ENCODE measurements at places on chromosomes 4 and X.

DNA sequence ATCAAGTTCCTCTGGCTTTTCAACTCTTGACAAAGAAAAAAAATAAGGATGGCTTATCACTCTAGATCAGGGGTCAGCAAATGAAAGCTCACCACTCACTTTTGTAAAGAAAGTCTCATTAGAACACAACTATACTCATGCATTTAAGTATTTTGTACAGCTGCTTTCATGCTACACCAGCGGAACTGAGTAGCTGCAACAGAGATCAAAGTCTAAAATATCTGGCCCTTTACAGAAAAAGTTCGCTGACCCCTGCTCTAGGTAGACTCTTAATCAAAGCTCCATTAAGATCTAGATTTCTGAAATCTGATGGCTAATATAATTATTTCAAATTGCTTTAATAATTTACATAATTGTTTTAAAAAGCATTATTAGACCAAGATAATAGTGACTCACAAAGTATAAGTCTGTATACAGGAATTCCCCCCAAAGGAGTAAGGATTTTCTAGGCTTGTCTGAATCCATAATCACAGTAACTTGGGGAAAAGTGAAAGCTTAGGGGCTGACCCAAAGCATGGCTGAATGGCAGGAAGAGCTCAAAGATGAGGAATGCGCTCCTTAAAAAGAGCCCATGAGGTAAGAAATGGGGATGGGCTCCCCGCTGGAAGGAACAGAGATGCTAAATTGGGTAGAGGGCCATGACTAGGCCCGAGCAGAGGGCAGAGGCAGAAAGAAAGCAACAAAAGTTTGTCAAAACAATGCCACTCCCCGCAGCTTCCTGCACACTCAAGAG, 140.3 kb downstream of the SH3KBP1 start:
- no peak for DNase-seq

DNA sequence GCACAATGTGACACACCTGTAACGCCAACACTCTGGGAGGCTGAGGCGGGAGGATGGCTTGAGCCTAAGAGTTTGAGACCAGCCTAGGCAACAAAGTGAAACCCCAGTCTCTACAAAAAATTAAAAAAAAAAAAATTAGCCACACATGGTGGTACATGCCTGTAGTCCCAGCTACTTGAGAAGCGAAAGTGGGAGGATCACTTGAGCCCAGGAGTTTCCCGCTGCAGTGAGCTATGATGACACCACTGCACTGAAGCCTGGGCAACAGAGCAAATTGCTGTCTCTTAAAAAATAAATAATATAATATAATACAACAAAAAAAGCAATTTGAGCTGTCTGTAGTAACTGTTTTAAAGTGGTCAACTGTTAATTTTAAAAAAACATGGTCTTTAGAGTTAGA, 13.2 kb downstream of the SPOCK3 start:
- no peak for DNase-seq

GRCh38 chrX:148522006-148522405, 21.6 kb downstream of the AFF2 start:
- DNase-seq, result no peak

- DNase-seq, result no peak
Measured at GRCh38 chrX:153925387-153925738, 701 bp downstream of the ARHGAP4 start.

GRCh38 chrX:68440442-68440841, 7.1 kb upstream of the OPHN1 start:
- no peak for DNase-seq

DNA sequence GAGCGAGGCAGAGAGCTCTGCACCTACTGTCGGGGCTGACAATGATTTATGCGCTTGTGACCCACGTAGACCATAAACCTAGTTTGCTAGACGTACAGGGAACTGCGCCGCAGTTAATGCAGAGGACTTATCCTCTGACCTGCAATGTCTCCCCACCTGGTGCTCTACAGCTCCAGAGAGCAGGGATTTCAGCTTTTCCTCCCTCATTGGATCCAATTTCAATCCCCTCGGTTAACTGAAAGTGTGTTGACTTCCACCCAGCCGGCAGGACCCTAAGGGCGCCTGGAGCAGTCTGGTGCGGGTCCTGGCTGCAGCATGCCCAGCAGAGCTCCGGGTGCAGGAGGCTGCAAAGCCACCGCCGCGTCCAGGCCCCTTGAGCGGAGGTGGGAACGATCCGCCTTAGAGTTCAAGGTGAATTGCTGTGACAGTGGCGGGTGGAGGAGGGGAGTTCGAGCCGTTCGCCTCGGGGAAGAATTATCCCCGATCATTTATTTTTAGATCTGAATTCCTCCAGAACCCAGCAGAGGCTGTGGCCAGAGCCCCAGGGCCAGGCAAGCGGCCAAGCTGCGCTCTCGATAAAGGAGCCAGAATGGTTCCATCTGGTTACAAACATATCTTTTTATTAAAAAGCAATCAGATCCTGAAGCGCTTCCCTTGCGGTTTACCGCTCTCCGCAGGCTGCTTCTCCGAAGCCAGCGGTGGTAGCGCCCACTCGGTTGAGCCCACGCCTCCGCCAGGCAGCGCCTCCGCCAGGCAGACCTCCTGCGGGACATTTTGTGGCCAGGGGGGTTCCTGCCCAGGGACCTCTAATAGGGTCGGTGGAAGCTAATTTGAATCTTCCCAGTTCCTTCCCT, 66.0 kb downstream of the FBXO8 start:
- DNase-seq, result peak; percentile 57

DNA sequence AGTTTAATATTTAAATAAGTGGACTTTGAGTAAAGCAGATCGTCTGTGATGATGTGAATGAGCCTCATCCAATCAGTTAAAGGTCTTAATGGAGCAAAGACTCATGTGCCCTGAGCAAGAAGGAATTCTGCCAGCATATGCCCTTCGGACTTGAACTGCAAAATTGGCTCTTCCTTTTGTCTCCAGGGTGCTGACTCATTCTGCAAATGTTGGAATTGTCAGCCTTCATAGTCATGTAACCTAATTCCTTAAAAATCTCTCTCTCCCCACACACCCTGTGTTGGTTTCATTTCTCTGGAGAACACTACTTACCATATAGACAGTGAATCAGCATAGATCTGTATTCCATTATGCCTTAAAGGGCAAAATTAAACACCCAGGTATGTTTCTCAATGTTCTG, 609.8 kb upstream of the GALNTL6 start:
- DNase-seq, result peak; percentile 2

DNA sequence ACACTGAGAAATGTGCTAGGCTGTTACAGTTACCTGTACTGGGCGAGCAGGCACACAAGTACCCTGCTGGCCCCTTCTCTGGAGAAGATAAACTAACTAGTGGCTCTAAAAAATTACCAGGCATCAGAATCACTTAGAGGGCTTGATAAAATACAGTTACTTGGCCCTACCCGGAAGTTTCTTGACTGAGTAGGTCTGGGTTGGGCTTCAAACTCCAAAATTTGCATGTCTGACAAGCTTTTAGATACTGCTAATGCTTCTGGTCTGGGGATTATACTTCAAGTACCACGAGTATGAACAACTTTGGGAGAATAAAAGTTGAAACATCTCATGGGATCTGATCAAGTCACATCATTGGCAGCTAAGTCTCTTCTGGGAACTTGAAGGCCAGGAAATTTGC, 30.8 kb downstream of the CEP135 start:
- no peak for DNase-seq

GRCh38 chrX:148457279-148457678, 43.1 kb upstream of the AFF2 start:
- no peak for DNase-seq

- peak; percentile 69 for DNase-seq
Measured at GRCh38 chr4:128524311-128524710, 236.7 kb upstream of the PGRMC2 start.

- DNase-seq, result no peak
Measured at GRCh38 chrX:24294619-24295018, 19.2 kb downstream of the SUPT20HL2 start.

- no peak for DNase-seq
Measured at GRCh38 chr4:100979736-100980135, 367.6 kb downstream of the PPP3CA start.

DNA sequence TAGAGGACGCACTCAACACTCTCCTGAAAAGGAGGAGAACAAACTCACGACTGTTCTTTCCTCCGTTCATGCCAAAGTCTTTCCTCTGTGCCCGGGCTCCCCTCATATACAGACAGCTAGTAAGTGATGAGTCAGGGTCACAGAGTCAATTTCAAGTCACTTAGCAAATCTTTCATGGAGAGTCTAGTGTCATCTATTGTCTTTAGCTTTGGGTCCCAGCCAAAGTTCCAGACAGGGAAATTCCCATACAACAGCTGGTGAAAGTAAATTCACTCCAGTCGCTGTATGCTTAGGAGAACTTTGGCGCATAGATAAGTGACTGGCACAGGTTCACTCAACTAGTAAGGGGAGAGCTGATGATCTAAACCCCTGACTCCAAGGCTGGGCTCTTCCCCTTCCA, 226.5 kb downstream of the MID1 start:
- DNase-seq, result no peak

GRCh38 chr4:174435974-174436373, 86.3 kb downstream of the HPGD start:
- DNase-seq, result no peak

DNA sequence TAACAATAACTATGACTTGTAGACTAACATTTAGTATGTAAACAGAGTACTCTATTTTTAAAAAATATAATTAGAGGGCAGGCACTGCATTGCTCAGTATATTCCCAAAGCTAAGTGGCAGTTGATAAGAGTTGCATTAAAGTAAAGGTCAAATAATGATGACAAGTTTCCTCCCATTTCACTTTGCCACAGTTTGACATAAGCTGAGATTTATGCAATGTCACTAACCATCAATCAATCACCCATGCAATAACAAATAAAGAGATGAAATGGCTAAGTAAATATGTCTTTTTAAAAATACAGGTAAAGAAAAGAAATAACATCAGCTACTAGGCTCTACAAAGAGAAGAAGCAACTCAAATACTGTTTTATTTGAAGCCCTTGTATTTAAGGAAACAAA, 673.4 kb downstream of the PCDH18 start:
- no peak for DNase-seq

GRCh38 chr4:7218686-7219085, 26.3 kb downstream of the SORCS2 start:
- no peak for DNase-seq

DNA sequence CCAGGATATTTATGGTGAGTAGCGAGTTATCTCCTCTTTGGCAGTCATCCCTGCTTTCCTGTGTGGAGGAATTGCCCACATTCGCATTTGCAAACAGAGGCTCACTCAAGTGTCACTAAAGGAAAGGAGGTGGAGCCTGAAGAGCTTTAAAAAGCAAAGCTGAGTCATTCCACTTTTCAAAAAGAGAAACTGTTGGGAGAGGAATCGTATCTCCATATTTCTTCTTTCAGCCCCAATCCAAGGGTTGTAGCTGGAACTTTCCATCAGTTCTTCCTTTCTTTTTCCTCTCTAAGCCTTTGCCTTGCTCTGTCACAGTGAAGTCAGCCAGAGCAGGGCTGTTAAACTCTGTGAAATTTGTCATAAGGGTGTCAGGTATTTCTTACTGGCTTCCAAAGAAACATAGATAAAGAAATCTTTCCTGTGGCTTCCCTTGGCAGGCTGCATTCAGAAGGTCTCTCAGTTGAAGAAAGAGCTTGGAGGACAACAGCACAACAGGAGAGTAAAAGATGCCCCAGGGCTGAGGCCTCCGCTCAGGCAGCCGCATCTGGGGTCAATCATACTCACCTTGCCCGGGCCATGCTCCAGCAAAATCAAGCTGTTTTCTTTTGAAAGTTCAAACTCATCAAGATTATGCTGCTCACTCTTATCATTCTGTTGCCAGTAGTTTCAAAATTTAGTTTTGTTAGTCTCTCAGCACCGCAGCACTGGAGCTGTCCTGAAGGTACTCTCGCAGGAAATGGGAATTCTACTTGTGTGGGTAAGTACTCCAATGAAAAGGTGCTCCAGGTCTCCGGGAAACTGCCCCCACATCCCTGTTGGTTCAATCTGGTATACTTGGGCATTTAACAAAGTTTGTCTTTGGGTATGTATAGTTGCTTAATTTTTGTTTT, at the start of gene EGF:
Gene EGF, plus strand, starts transcription at position 178 of the 890 bp plus-strand sequence. Its CDS starts 453 bp downstream, at position 631.
- DNase-seq, result peak; percentile 12

DNA sequence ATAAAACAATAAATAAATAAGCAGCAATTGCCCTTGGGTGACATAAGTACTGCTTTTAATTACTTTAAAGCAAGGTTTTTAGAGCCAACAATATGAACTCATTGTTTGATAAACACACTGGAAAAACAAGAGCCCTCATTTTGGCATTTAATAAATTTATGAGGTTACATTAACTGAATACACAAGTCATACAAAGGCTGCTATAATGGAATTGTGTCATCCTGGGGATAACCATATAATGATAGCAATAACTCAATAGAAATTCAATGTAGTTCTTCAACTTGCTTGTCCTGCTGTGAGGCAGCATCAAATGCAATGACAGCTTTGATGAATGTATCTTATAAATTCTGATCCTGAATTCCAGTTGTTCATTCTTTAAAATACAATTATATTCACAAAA, 1512.5 kb downstream of the STIM2 start:
- DNase-seq, result no peak

DNA sequence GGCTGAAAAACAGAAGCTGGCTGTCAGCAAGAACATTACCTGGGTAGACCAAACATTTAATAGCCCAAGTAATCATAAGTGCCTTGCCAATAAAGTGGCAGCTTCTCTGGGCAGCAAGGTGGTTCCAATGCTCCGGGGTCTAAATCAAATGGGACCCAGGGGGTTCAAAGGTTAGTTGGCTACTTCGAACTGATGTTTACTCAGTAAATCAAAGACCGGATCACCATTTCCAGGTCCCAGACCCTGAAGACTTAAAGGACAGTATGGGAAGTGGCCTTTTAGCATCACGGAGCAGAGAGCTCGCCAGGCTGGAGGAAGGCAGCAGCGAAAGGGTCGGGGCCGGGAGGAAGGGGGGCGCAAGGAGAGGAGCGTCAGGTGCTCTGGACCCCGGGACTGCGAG, 1.0 kb downstream of the SH3KBP1 start:
- DNase-seq, result no peak

GRCh38 chr4:63757929-63758328, 651.3 kb downstream of the TECRL start:
- no peak for DNase-seq

DNA sequence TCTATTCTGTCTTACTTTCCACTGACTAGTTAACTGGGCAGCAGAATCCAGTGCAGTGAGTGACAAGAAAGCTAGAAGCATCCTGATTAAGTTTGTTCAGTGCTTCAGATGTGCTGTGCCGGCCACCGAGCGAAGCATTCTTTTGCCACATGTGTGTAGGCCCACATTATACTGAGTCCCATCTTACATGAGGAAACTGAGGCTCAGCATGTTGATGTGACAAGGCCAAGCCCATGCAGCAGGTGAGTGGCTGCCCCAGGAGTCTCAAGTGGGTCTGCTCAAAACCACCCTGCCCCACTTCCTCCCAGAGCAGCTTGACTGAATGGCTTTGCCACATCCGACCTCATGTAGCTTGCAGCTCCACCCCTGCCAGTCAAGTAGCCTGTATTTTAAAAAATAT, 50.5 kb downstream of the RHOH start:
- no peak for DNase-seq

DNA sequence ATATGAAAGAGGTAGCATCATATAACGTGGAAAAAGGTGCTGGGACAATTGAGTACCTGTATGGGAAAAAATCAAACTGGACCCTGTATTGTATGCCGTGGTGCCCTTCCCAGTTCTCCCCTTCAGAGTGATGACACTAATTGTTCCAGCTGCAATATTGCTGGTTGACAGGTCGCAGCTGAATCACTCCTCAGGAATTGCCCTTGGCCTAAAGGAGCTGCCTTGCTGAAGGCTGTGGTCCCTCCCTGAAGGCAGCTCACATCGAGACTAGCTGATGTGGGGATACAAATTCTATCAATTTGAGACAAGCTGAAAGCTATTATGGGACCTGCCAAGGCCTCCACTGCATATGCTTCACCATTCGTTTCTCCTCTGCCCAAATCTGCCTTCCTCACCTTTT, 39.3 kb upstream of the CXCL8 start:
- DNase-seq, result no peak

GRCh38 chr4:153040677-153041076, 104.6 kb downstream of the FHDC1 start:
- no peak for DNase-seq

All from foreskin fibroblast (primary cell).